Stimulated activated CD8-positive, alpha-beta memory T cell treated with anti-CD3 and anti-CD28 coated beads, Interleukin-4, amount 100 ng/mL, for 1 hour (primary cell): ENCODE measurements at places on chromosomes 16 and 17.

- DNase-seq, result no peak
Measured at GRCh38 chr16:83674931-83675535, 132.7 kb upstream of the HSBP1 start.

DNA sequence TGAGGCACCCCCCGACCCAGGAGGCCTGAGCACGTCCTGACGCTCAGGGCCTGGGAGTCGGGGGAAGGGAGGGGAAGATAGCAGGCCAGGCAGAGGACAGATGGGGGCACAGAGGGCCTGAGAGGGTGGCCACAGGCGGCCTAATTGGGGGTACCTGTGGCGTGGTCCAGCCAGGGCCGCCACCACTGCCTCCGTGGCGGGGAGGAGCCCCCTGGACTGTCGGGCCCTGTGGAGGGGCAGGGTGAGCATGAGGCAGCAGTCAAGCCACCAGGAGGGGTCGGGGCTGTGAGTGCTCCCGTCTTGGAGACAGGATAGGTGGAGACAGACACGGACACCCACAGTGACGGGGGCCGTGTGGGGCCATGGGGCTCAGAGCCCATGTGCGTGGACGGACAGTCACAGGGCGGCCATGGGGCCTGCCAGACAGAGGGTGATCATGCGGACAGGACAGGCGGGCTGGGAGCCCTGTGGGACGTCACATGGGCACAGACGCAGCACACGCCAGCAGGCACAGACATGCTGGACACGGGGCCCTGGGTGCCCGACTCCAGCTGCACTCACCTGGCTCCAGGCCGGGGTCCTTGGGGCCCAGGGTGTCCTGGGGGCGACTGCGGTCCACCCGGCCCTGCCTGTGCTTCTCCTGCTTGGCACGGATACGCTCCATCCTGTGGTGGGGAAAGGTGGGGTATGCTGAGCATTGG lies 18.7 kb downstream of the CTU2 start:
- DNase-seq, result no peak

DNA sequence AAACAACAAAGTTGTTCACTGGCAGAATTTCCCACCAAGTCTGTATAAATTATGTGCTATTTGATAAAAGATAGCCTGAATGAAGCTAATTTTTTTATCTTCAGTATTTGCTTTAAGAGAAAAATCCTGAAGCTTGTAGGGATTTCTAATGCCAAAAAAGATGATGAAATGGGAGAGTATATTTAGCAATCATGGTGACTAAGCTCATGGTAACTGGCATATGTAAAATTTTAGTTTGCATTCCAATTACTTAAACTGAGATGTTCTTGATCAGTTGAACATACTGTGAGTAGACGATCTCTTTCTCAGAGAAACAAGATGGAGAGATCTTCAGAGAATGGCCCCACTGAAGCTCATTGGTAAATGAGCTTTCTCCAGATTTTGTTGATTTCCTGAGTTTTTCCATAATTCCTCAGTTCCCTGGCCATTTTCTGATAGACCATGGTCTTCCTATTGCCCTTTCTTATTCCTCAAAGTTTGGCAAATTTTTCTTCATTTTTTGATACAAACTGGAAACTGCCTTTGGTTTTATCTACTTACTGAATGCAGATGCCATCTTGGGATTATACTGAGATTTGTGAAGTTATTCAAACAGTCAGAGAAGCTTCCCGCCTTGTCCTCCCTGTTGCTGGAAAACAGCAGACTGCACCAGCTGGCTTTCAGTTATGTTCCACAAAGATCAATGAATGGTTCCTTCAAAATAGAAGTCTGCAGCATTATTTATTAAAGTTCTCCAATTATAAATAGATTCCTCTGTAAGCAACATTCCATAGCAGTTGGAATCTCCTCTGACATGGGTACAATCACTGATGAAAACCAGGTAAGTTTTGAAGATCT lies 68.3 kb upstream of the ALOX12 start:
- no peak for DNase-seq

DNA sequence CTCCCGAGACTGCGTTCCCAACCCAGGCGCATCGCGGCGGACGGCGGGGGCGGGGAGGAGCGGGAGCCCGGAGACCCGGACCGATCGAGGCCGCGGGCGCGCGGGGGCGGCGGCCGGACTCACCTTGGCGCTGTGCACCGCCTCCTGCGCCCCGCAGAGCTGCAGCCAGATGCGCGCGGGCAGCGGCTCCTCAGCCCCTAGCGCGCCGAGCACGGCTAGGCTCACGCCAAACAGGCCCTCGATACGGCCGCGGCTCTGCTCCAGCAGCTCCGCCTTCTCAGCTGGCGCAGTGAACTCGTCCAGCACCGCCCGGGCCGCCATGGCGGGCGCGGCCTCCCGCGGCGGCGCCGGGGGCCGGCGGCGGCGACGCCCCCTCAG lies 339 bp downstream of the N4BP1 start:
- no peak for DNase-seq

- DNase-seq, result peak; percentile 31
Measured at GRCh38 chr17:57671667-57672632, 73.1 kb downstream of the CCDC182 start.

- no peak for DNase-seq
Measured at GRCh38 chr17:79043191-79043930, 19.4 kb downstream of the C1QTNF1 start.

DNA sequence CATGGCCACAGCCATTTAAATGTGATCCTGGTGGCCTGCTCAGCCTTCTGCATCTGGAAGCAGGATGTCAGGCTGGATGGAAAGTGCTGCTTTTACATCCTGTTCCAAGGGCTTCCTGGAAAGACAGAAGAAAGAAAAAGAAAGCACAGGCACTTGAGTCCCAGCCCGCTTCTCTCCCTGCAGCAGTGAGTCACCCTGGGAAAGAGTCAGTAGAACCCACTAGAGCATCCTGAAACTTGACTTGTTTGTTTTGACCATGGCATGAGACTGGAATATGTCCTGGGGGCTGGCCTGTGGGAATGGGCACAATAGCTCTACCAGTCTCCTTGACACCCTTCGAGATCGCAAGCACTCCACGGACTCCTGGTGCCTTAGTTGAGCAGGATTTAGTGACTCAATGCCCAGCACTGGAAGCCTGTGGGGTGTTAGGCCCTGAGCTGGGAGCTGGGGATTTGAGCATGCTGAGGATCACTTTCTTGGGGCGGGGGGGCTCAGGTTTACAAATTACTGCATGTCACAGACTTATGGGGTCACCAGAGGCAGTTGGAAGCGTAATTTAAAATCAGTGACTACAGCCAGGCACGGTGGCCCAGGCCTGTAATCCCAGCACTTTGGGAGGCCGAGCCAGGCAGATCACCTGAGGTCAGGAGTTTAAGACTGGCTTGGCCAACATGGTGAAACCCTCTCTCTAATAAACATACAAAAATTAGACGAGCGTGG lies 22.1 kb upstream of the GNA13 start:
- DNase-seq, result no peak

DNA sequence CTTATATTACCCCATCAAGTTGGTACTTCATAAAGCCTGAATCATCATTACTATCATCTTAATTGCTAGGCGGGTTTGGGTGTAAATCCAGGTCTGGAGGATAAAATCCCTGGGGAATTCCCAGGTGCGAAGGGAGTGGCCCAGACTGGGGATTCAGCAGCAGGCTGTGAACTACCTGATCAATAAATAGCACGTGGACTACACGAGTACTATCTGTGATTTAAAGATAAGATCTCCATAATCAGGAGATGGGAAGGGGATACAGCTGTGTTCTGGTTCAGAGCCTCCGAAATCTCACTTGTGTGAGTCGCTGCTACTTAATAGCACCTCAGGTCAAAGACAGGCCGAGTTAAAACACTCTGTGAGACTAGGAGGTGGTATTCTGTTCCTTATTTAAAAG lies 512.6 kb upstream of the ZFHX3 start:
- DNase-seq, result no peak

- no peak for DNase-seq
Measured at GRCh38 chr17:76685846-76686245, 24.9 kb downstream of the MXRA7 start.

DNA sequence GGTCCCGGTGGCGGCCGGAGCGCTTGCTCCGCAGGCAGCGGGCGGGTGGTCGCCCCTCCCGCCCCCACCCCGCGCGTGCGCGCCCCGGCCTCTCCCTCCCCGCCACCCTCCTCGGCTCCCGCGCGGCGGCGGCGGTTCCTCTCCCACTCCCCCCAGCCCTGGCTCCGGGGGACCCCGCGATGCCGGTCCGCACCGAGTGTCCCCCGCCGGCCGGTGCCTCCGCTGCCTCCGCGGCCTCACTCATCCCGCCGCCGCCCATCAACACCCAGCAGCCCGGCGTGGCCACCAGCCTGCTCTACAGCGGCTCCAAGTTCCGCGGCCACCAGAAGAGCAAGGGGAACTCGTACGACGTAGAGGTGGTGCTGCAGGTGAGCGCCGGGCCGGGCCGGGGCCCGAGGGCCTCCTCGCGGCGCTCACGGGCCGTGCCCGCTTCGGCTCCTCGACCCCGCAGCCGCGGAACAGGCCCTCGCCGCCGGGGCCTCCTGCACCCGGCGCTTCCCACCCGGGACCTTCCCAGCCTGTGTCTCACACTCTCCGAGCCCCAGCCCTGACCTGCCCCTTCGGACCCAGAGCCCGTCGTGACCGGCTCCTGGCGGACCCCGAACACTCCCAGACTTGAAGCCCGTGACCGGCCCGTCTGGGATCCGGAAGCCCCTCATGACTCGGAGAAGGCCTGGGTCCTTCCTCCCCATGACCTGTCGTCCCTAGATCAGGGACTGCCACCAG lies 490 bp downstream of the GID4 start:
- peak; percentile 21 for DNase-seq

- no peak for DNase-seq
Measured at GRCh38 chr16:50478773-50479149, 69.4 kb upstream of the NKD1 start.

DNA sequence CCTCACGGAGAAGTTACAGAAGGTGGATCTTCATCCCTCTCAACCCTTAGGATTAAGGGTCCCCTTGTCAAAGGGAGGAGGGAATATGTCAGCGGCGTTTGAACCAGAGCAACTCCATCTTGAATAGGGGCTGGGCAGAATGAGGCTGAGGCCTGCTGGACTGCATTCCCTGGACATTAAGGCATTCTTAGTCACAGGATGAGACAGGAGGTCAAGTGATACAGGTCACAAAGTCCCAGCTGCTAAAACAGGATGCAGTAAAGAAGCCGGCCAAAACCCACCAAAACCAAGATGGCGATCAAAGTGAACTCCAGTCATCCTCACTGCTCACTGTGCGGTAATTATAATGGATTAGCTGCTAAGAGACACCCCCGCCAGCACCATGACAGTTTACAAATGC lies 36.7 kb downstream of the RBFOX3 start:
- no peak for DNase-seq

DNA sequence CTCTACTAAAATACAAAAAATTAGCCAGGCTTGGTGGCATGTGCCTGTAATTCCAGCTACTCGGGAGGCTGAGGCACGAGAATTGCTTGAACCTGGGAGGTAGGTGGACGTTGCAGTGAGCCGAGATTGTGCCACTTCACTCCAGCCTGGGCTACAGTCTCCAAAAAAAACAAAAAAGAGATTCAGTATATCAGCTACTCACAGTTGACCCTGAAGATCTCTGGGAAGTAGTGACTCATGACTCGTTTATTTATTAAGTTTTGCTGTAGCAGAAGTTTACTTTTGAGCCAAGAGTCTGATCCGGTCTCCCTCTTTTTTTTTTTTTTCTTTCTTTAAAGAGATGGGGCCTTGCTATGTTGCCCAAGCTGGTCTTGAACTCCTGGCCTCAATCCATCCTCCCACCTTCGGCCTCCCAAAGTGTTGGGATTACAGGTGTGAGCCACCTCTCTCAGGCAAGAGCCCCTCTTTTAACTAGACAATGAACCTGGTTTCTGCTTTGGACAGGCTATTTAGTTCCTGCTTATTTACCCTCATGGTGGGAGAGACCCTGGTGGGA lies 4.4 kb downstream of the MVP start:
- DNase-seq, result no peak

DNA sequence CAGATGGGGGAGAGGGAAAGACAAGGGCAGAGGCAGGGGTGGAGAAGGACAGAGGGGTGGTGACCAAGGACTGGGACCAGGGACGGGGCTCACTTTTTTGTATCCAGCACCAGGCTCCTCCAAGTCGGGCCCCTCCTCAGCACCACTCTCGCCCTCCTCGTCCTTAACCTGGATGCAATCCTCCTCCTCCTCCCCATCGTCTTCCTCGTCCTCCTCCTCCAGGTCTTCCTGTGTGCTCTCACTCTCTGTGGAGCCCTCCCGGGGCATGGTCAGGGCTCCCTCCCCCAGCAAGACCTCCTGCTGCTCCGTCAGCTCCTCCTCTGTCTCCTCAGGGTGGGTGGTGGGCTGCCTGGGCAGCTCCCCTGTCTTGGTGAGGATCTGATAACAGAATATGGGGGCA lies 16.8 kb downstream of the G6PC3 start:
- DNase-seq, result no peak

DNA sequence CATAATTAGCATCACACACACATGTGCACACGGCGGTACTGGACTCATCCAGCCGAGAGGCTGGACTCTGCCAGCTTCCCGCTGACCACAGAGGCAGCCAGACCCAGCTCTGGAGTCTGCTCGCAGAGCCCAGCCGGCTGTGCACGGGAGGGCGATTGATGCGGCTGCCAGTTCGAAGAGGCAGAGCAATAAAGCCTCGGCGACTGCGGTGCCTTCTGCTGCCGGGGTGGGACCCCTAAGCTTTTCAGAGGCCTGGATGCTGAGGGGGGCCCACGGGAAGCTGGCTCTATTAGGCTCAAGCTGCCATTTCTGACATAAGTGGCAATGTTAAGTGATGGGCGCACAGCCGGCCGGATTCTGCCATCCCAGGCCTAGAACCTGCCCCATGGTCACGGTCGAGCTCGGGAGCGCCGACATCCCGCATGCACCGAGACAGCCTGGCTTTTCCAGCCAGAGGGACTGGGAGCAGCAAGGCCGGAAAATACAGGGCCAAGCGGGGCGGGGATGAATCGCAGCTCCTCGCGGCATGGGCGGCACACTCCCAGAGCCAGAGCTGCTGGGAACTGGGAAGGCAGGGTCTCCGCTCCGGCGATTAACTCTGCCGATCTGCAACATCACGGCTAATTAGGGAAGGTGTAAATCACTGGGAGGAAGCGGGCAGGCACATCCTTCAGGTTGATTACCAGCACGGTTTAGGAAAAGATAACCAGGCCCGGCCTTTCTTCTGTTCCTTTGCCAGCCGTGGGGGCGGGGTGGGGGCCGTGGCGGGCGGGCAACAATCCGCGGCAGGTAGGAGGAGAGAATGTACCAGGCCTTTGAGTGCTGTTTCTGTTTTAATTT lies 57.7 kb downstream of the TBC1D16 start:
- DNase-seq, result no peak

GRCh38 chr17:9644910-9645751 lies at the start of gene USP43:
USP43 (plus strand) TSS chr17:9645517; CDS start chr17:9645633, 116 bp downstream.
- DNase-seq, result no peak

DNA sequence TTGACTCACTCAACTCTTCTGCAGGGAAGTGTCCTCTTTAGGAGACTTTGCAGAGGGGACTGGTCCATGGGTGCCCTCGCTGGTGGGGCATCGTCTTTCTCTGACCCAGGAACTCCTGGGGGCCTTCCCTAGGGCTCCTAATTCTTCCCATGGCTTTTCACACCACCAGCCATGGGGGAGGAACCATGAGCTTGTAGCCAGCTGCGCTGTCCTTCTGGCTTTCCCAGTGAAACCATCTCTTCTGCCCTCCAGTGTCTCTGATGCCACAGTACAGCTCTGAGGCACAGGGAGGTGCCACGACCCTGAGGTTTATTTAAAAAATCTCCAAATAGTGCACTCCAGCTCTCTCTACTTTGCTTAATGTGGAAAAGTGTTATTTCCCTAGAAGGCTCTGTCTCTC lies 78.6 kb downstream of the SDR42E1 start:
- DNase-seq, result no peak

- no peak for DNase-seq
Measured at GRCh38 chr16:84489131-84489530, 15.3 kb downstream of the MEAK7 start.

- peak; percentile 2 for DNase-seq
Measured at GRCh38 chr16:78437352-78437968, 338.0 kb downstream of the WWOX start.
